ENCODE measurements at places on chromosomes 12 and 14. TPM values are rescaled to one million over a fixed set of nuclear protein-coding genes. Genes with fewer than 3 reads are reported as not detected.

Gene PNN
- total RNA-seq, result 16.9 TPM

Gene ACYP1
- 2.9 TPM for total RNA-seq

Gene SLC38A4
- total RNA-seq, result 0.33 TPM

Gene RPS6KA5
- 0.76 TPM for total RNA-seq

Gene POU6F1
- total RNA-seq, result 2.2 TPM

Measured in placental epithelial cell (primary cell).